Activated T-cell treated with anti-CD3 and anti-CD28 coated beads, Interleukin-2, amount 50 U/mL, for 48 hours (primary cell): ENCODE measurements at places on chromosomes 2 and 18.

- no peak for DNase-seq
Observed at GRCh38 chr18:10081492-10081891, 167.7 kb downstream of the VAPA start.

GRCh38 chr18:36017232-36017631, 44.8 kb downstream of the RMP24 start:
- DNase-seq = no peak

DNA sequence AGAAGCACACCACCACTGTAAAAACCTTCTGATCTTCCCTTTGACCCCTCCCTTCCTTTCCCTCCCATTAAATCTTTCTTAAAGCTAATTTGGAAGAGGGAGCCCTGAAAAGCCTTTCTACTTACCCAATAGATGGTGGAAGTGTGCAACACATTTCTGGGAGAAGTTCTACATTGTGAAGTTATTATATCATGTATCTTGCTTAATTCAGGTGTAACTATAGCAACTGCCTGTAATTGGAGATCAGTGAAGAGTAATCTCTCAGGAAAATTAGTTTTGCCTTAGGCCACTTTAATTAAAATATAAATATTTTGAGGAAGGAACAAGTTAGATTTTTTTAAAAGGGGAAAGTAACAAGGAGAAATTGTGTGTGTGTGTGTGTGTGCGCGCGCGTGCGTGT, 266.0 kb downstream of the SH3BP4 start:
- DNase-seq = no peak

DNA sequence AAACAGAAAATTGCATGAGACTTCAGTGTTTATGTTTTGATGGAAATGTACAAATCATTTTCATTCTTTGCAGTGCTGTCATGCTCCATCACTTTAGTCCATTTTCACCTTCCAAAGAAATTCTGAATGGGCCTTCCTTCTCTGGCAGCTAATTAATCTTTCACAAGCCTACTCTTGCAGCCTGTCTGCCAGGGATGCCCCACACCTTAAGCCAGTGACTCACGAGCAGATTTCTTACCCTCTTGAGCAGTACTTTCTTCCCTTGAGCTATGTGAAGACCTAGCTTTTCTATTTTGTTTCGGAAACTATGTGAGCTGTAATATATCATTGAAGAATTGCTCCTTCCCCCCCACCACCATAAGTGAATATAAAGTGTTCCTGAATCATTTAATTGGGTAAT, 404.3 kb upstream of the VWC2L start:
- no peak for DNase-seq

DNA sequence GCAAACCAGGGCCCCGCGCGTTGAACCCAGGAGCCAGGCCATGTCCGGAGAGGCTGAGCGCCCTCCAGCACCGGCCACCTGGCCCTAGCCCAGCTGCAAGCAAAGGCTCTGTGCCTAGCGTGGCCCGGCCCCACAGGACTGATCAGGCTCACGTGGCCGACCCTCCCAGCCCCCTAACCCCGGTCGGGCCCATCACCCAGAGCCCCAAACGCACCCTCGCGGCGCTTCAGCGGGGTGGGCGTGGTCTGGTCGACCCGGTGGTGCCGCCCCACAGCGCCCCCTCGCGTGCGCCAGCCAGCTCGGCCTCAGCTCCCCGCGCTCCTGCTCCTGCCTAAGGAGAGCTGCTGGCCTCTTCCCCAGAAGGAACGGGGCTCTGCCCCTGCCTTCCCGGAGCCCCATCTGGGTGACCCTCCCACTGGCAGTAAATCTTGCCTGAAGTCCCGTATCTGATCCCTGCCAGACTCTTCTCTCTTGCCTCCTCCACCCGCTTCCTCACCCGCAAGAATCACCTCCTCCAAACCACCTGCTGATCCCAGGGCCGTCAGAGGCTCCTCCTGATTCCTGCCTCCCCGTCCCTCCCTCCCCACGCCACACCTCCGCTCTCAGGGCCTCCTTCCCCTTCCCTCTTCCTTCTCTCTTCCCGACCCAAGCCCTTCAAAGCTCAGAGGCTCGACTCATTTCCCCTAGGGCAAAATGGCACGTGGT, 12.3 kb upstream of the TEX51 start:
- DNase-seq = peak; percentile 80

- no peak for DNase-seq
Observed at GRCh38 chr2:174787487-174788205, 23.4 kb upstream of the CHRNA1 start.

- DNase-seq = no peak
Observed at GRCh38 chr18:59061914-59062642, 77.6 kb upstream of the SEC11C start.

DNA sequence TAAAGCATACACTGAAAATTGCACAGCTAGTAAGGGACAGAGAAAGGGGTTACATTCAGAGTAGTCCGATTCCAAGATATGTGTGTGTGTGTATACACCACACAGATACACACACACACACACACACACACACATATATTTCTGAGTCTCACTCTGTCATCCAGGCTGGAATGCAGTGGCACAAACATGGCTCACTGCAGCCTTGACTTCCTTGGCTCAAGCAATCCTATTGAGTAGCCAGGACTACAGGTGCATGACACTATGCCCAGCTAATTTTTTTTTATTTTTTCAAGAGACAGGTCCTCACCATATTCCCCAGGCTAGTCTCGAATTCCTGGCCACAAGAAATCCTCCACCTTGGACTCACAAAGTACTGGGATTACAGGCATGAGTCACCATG, 68.1 kb upstream of the ITPRID2 start:
- DNase-seq = no peak

DNA sequence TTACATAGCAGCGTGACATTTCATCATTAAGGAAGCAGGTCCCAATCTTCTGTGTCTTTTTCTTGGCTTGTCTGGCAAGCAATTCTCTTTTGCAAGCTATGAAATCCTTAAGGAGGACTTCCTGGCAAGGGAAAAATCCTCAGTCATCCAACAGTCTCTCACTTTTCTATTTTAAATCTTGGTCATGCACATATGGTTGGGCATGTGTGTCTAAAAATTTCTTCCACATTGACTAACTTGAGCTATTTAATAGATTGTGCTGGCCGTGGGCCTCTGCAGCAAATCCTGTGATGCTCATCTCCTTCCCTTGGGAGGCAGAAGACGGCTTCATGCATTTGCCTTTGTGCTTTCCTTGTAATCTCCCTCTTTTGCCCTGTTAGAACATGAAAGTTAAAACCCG, 634.3 kb upstream of the FANCL start:
- no peak for DNase-seq

- DNase-seq = no peak
Observed at GRCh38 chr18:45039376-45039775, 358.7 kb downstream of the SETBP1 start.

DNA sequence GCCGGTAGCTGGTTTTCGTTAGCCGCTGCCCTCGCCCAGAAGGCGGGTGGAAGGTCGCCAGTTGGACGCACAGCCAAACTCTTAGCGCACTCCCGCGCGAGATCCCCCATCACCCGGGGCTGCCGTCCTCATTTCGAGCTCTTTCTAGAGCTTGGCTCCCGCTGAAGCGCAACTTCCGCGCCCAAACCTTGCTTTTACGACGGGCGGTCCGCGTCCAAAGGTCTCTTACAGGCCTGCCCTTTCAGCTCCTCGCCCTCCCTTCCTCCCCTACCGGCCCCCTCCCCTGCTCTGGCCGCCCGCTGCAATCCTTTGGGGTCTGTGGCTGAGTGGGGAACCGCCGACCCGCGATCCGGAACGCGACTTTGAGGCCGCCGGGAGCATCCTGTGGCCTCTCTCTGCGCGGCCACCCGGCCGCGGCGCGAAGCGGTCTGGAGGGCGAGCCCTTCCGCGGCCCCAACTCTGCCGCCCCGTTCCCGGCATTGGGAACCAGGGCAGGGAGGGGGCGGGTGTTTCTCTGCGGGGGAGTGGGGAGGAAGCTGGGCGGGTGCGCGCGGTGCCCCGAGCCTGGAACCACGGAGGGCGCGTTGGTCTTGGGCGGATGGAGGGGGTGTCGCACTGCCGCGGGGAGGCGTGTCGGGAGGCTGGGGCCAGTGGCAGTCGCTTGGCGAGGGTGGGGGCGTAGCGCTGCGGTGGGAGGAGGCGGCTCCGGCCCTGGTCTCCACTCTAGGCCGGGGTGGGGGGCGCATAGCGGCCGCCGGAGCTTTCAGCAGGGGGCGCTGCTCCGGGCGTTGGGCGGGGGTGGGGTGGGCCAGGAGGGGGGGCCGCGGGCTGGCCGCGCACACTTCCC, at the start of gene GDF7:
Gene GDF7 (plus strand): TSS at position 841 of the 847 bp plus-strand sequence. CDS start 96 bp downstream, outside the sequence.
- DNase-seq = peak; percentile 59

DNA sequence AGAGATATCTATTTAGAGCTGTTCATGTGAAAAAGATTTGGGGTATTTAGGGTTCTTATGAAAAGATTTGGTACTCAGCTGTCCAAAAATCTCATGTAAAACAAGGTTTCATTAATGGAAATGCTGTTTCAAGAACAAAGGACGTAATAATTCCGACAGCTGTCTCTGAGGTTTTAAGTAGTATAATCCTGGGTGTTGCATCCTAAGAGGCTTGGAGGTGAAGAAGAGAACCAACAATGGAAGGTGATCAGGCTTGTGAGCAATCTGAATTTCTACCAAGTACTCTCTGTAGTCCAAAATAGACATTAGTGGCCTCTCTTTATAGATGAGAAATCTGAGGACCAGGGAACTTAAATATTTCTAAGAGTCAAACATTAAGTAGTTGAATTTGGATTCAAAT, 205.1 kb downstream of the BABAM2 start:
- DNase-seq = no peak

- no peak for DNase-seq
Observed at GRCh38 chr2:202346180-202346579, 29.9 kb upstream of the BMPR2 start.

- no peak for DNase-seq
Observed at GRCh38 chr18:60895181-60895580, 438.0 kb upstream of the CDH20 start.

DNA sequence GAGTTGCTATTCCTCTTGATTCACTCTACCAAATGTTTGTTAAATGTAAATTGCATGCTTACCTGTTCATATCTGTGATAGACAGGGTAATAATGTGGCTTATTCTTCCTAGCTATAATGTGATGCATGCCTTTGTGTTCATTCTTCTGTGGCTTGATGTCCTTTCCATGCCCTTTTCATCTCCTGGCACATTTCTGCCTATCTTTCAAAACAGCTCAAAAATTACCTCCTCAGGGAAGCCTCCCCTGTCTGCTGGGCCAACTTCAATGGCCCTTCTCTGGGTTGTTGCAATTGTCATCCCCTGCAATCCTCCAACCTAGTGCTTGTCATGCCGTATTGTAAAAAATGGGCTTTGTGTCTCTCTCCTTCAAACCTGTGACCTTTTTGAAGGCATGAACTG, 52.8 kb upstream of the LHCGR start:
- DNase-seq = no peak

DNA sequence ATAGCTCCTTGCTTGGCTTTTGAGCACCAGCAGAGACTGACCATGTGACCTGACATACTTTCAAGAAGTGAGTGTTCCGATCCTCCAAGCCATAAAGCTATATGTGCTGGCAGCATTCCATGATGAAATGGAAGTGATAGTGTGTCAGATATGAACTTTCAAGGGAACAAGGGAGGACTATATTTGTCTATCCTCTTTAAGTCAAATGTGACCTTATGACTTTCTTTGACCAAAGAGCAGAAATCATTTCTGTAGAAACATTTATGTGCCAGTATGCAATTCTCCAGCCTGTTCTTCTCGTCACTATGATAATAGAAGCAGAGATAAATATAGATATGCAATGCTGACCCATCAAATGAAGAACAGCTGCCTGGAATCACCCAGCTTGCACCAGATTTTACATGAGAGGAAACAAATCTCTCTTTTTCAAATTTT, 14.4 kb downstream of the HYCC2 start:
- DNase-seq = no peak

DNA sequence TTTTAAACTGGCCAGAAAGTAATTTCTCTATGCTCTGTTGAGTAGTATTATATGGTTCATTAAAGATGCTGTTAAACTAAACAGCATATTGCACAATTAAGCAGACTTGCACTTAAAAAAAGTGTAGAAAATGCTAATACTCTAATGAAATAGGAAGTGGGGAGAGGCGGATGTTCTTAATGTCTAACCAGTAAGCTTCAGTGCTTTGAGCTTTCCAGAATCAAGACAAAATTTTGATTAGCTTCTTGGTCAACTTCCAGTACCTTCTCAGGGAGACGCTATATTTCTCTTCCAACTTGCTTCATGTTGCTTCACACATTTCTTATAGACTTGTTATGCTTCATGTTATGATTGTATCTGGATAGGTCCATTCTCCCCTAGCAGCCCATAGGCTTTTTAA, 89.1 kb downstream of the MAP2 start:
- no peak for DNase-seq

GRCh38 chr2:104408266-104408665, 445.6 kb upstream of the POU3F3 start:
- no peak for DNase-seq

GRCh38 chr2:181467966-181468707, 11.0 kb downstream of the ITGA4 start:
- DNase-seq = no peak

- DNase-seq = no peak
Observed at GRCh38 chr2:221134718-221135117, 437.4 kb downstream of the EPHA4 start.

- no peak for DNase-seq
Observed at GRCh38 chr2:26615860-26616705, 25.1 kb downstream of the CIB4 start.

DNA sequence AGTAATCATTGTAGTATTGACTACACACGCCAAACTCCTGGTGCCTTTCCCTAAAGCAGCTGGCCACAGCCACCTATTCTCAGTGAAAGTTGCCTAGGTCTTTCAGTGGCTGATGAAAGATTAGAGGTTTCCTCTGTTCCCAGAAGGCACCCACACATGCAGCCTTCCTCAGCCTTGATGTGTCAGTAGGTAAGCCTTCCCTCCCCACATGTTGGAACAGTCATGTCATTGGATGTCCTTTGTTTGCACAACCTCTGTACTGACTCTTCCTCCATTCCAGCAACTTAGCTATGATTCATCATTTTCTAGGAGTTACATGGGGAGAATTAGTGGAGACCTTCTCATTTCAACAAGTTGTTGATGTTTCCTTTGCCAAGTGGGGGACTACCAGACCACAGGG, 630.8 kb upstream of the SLC39A10 start:
- peak; percentile 18 for DNase-seq

DNA sequence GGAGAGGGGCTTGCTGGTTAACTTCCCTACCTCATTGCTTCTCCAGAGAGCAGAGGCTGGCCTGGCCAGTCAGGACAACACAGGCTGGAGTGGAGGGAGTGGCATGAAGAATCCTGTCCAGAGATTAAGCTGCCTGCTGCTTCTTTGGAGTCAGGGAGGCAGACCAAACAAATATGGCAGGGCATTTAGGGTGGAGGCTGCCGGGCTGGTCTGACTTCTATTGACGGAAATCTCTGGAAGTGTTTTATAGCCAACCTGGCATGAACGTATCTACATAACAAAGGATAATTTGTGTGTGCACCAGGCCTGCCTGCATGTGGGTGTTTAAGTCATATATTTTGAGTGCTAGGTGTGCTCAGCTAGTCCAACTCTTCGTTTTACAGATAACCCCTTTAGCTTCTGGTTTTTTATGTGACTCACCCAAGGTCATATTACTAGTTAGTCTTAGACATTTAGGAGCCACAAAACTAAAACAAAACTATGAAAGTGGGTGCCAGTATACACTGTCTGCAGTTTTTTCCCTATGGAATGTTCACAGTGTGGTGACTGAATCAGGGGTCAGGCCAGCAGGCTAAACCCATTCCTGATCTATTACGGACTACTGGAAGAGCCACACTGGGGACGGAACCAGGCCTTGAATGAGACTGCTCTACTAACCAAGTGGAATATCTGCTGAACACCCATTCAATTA, 5.5 kb downstream of the NPC1 start:
- DNase-seq = no peak

GRCh38 chr2:128783193-128783671, 464.6 kb upstream of the HS6ST1 start:
- DNase-seq = no peak

GRCh38 chr2:176455816-176456291, 186.6 kb downstream of the MTX2 start:
- no peak for DNase-seq
